ENCODE measurements at places on chromosomes 5 and 9. TPM values are rescaled to one million over a fixed set of nuclear protein-coding genes. Genes with fewer than 3 reads are reported as not detected.

The IFNA21 gene
- not detected for total RNA-seq

The SELENOP gene
- total RNA-seq = not detected

The RC3H2 gene
- total RNA-seq = 27.8 TPM

The PCDHB8 gene
- 6.6 TPM for total RNA-seq

The NRG2 gene
- 8.9 TPM for total RNA-seq

The KCNMB1 gene
- not detected for total RNA-seq

The SLC46A2 gene
- not detected for total RNA-seq

The FGF18 gene
- 0.08 TPM for total RNA-seq

The GARNL3 gene
- 0.15 TPM for total RNA-seq

The CDKN2B gene
- total RNA-seq = not detected

The SPINK13 gene
- total RNA-seq = not detected

The FAM151B gene
- 2.6 TPM for total RNA-seq

The CDX1 gene
- not detected for total RNA-seq

The GLRA1 gene
- total RNA-seq = not detected

The KLF4 gene
- total RNA-seq = 46.7 TPM

The GRIN1 gene
- not detected for total RNA-seq

The ARSI gene
- total RNA-seq = 0.26 TPM

The NSD1 gene
- 49.3 TPM for total RNA-seq

The SLC30A5 gene
- 42.9 TPM for total RNA-seq

The F2RL2 gene
- total RNA-seq = 4.0 TPM

The EXD3 gene
- total RNA-seq = 3.9 TPM

The CRAT gene
- total RNA-seq = 31.1 TPM

The FBXW2 gene
- 51.6 TPM for total RNA-seq

The CAVIN4 gene
- total RNA-seq = 1.1 TPM

The IFNA2 gene
- not detected for total RNA-seq

The NUTM2F gene
- not detected for total RNA-seq

The ADGRD2 gene
- total RNA-seq = not detected

The TUSC1 gene
- total RNA-seq = 24.5 TPM

The DOCK2 gene
- 7.9 TPM for total RNA-seq

The KIF4B gene
- total RNA-seq = 0.03 TPM

The SNAPC4 gene
- total RNA-seq = 19.1 TPM

The WNK2 gene
- 1.5 TPM for total RNA-seq

The SOHLH1 gene
- not detected for total RNA-seq

The FGFR4 gene
- 9.3 TPM for total RNA-seq

The SPEF2 gene
- total RNA-seq = 5.5 TPM

The UBAP2 gene
- 8.3 TPM for total RNA-seq

The SPATA24 gene
- 18.1 TPM for total RNA-seq

The CD274 gene
- total RNA-seq = 4.6 TPM

The ACOT12 gene
- total RNA-seq = not detected

The HRCT1 gene
- total RNA-seq = 7.3 TPM

The OR13C5 gene
- total RNA-seq = not detected

The PPP2R2B gene
- 0.64 TPM for total RNA-seq

The GPX3 gene
- total RNA-seq = 5.0 TPM

The FOXD4L5 gene
- not detected for total RNA-seq

The SLC34A1 gene
- total RNA-seq = 0.61 TPM

The NR4A3 gene
- 1.9 TPM for total RNA-seq

The FBN2 gene
- total RNA-seq = 0.16 TPM

The CDC42SE2 gene
- total RNA-seq = 18.2 TPM

The PRSS3 gene
- total RNA-seq = not detected

The NOXA1 gene
- total RNA-seq = 0.56 TPM

The AQP3 gene
- total RNA-seq = 2.7 TPM

The SLC27A6 gene
- 0.26 TPM for total RNA-seq

Measured in A375 (cell line).